Placental pericyte (primary cell): ENCODE measurements at places on chromosomes 12 and 14. TPM values are rescaled to one million over a fixed set of nuclear protein-coding genes. Genes with fewer than 3 reads are reported as not detected.

The ZNF740 gene
- total RNA-seq: 8.6 and 15.5 TPM in 2 replicates

The TUBA1A gene
- 185 and 1,342 TPM in 2 replicates for total RNA-seq

The NOPCHAP1 gene
- 2.8 and 5.0 TPM in 2 replicates for total RNA-seq

The C12orf60 gene
- 0.44 and 0.86 TPM in 2 replicates for total RNA-seq

The AKAP6 gene
- 0.88 and 4.7 TPM in 2 replicates for total RNA-seq

The SRGAP1 gene
- total RNA-seq: 18.9 and 19.9 TPM in 2 replicates

The KRT72 gene
- total RNA-seq: not detected in 2 replicates

The GLTP gene
- 51.9 and 63.6 TPM in 2 replicates for total RNA-seq

The JAG2 gene
- total RNA-seq: 1.4 and 1.5 TPM in 2 replicates

The CLEC9A gene
- total RNA-seq: not detected in 2 replicates

The TUBA1C gene
- total RNA-seq: 372 and 1,859 TPM in 2 replicates

The TPPP2 gene
- total RNA-seq: not detected in 2 replicates

The CD163 gene
- 0.43 TPM in 1 of 2 replicates, not detected in the other for total RNA-seq

The TGFB3 gene
- 7.9 and 15.8 TPM in 2 replicates for total RNA-seq

The CLEC4D gene
- not detected in 2 replicates for total RNA-seq

The CLEC2A gene
- total RNA-seq: not detected in 2 replicates

The E2F7 gene
- total RNA-seq: 46.2 and 92.8 TPM in 2 replicates

The MBIP gene
- 10.9 and 12.2 TPM in 2 replicates for total RNA-seq
